Left hindlimb (tissue), 1 donor: ENCODE measurements at places on chromosomes 7 and 10.
A peak's percentile ranks its signal among the peaks of the same experiment; 100 is the strongest.

DNA sequence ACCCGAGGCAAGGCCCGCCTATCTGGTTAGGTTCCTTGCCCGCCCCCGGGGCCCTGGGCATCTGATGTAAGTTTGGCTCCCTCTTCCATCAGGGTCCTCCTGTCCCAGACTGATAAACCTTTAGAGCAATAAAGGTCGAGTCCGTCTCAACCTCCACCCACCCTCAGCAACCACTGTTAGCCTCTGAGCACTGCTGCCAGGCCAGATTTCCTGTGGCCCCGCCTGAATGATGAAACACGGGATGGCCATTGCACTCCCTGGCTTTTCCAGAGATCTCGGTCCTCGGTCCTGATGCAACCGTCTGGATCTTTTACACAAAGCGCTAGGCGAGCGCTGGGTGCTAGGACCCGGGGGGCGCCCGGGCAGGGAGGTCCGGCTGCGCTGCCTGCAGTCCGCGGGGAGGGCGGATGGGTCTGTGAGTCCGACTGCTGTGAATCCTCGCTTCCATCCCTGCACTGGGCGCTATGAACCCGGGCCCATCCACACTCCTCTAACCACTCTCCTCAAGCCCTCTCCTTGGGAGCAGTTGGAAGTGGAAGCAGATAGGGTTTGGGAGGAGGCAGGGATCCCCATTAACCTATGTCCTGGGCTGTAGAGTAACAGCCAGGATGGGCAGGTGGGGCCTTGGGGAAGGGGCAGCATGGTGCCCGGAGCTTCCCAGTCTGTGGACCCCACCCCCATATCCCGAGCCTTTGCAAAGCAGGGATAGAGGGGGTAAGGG lies 875 bp upstream of the DDIT4 start:
- peak; percentile 93 for DNase-seq

GRCh38 chr10:26628395-26628794 lies 69.1 kb upstream of the PDSS1 start:
- no peak for DNase-seq

GRCh38 chr10:43884501-43885105 lies 235.9 kb upstream of the ZNF32 start:
- no peak for DNase-seq

DNA sequence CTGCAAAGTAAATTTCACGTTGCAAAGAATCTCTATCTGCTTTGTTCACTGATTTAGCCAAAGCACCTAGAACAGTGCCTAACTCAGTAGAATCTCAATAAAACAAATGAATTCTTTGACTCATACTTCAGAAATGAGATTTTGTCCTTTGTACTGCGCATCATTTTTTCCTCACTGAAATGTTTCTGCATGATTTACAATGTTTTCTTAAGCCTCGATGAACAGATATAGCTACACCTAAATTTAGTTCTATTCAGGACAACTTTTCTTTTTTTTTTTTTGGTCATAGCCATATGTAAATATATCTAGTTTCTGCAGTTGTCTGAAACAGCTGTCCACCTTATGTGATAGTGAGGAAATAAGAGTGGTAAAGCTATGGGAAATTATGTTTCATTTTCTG lies 15.3 kb downstream of the GNAT3 start:
- no peak for DNase-seq

- DNase-seq: no peak
Measured at GRCh38 chr7:137078781-137079180, 210.3 kb downstream of the CHRM2 start.

DNA sequence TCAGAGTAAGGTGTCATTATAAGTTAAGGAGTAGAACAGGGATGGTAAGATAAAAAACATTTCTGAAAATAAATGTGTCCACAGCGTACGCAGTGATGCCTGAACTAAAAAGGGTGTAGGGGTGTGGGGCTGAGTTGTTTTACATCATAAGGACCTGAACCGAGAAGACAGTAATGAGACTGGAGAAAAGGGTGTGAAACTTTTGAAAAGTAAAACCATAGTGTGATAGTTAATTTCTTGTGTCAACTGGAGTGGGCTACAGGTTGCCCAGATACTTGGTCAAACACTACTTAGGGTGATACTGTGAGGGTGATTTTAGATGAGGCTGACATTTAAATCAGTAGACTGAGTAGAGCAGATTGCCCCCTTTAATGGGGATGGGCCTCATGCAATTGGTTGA lies 169.0 kb upstream of the PRPS1L1 start:
- no peak for DNase-seq

- DNase-seq: no peak
Measured at GRCh38 chr7:28205506-28205905, 24.9 kb upstream of the JAZF1 start.

DNA sequence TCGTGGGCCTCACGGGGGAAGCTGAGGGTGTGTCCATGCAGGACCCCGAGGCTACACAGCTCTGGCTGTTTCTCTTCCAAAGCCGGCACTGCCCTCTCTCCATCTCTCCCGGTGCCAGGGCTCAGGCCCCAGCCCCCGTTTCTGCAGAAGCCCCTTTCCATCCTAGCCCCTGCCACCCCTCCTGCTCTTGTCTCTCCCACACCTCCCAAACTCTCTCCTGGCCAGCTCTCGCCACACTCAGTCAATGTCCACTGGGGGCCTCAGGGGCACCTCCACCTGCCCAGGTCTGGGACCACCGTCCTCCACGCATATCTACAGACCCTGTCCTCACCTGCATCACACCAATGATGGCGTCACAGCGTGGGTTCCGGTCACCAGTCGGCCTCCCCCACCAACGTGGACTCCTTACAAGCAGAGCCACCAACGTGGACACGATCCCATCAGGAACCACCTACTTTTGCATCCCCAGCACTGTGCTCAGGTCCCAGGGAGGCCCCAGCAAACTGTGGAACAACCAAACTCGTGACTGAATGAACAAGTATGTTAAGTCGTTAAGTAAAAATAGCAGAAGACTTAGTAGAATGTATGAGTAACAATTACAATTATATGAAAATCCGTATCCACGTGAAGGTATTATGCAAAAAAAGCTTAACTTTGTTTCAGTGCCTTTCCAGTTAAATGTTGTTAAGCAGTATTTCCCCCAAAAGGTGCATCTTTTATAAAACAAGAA lies 38.4 kb downstream of the DIP2C start:
- no peak for DNase-seq
